Activated CD4-positive, alpha-beta T cell treated with anti-CD3 and anti-CD28 coated beads, Interleukin-2, amount 50 U/mL, for 1 hour (primary cell): ENCODE measurements at places on chromosomes 6 and 20.

DNA sequence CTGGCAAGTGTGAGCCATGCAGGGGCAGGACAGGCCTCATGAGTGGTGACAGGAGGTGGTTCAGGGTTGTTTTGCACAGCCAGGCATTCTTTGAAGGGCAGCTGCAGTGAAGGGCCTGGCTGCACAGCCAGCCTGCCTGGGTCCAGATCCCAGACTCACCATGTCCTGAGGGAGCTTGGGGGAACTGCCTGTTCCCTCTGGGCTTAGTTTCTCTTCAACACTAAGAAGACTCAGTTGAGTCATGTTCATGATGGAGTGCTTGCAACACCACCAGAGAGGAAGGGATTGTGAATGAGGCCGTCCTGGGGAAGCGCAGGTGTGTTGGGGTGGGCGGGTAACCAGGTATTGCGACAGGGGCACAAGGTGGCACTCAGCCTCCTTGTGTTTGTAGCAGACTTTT, 102.4 kb downstream of the CDH26 start:
- DNase-seq: no peak

- no peak for DNase-seq
Measured at GRCh38 chr6:136764517-136764993, 27.7 kb downstream of the MAP3K5 start.

GRCh38 chr20:36528875-36529417, 12.4 kb upstream of the MYL9 start:
- DNase-seq: no peak

DNA sequence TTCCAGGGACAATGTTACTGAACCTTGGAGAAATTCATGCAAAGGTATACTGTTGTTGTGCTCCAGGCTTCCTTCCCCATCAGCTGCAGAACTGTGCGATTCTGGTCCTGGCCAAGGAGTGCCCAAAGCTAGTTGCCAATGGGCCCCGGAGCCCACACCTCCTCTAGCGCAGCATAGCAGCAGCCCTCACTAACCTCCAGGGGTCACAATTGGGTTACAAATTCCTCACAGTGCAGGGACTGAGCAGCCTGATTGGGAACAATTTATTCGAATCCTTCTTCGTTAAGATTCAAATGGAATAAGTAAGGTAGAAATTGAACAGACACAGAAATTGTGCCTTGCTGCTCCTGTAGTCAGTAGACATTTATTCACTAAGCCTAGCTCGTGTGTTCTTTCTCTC, 284.9 kb downstream of the PRKN start:
- DNase-seq: no peak

GRCh38 chr6:124123617-124124209, 320.0 kb downstream of the NKAIN2 start:
- DNase-seq: no peak
